ENCODE measurements at places on chromosomes 7 and 10. TPM values are rescaled to one million over a fixed set of nuclear protein-coding genes. Genes with fewer than 3 reads are reported as not detected.

Gene VGF
- not detected for polyA plus RNA-seq

Gene SKIDA1
- polyA plus RNA-seq = not detected

Gene RNLS
- polyA plus RNA-seq = 2.6 TPM

- DNase-seq = no peak
Observed at GRCh38 chr7:117133125-117133524, 179.8 kb downstream of the ST7 start.

Gene NPY4R2
- not detected for polyA plus RNA-seq

DNA sequence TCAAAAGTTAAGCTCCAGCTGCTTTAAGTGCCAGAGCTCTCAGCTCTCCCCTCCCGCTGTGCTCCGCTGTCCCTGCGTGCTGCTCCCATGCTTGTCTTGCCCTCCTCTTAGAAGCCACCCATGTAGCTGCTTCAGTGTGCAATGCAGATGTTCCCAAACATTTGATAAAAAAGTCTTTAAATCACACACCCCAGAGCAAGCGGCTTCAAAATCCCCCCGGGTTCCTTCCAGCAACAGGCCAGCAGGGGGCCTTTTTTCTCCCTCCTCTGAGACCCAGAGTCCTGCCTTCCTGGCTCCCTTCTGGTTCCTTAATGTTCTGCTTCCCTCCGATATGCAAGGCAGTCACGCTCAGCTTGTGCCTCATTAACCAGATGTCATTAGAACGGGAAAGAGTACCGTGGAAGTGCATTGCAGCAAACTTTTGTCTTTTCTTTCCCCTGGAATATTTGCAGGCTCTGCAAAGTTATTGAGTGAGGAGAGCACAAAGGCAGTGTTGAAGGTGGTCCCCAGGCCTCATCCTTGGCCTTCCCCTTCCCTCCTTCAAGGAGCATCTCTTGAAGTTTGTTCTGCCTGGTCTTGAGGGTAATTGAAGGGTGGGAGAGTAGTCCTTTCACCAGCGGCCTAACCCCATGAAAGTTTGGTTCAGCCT, 25.5 kb downstream of the LDB3 start:
- peak; percentile 35 for DNase-seq

GRCh38 chr10:109698086-109698485, 225.2 kb downstream of the XPNPEP1 start:
- no peak for DNase-seq

DNA sequence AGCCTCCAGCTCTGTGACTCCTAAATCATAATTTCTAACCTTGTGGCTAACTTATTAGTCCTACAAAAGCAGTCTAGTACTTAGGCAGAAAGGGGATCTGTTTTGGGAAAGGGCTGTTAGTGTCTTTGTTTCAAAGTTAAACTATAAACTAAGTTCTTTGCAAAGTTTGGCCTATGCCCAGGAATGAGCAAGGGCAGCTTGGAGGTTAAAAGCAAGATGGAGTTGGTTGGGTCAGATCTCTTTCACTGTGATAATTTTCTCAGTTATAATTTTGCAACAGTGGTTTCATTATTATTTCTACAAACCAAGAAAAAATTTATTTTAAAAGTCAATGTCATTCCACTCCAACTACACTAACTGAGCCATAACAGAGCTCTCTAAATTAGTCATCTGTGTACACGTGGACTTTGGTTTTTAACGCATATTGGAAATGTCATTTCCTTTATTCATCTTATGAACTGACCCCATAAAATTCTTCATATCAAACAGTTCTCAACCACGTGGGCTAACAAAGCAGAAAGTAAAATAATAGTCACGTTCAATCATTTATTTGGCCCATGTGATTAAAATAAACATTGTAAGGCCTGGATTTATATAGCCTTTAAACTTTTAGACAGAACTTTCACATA, 143.2 kb upstream of the C7orf33 start:
- DNase-seq = no peak

DNA sequence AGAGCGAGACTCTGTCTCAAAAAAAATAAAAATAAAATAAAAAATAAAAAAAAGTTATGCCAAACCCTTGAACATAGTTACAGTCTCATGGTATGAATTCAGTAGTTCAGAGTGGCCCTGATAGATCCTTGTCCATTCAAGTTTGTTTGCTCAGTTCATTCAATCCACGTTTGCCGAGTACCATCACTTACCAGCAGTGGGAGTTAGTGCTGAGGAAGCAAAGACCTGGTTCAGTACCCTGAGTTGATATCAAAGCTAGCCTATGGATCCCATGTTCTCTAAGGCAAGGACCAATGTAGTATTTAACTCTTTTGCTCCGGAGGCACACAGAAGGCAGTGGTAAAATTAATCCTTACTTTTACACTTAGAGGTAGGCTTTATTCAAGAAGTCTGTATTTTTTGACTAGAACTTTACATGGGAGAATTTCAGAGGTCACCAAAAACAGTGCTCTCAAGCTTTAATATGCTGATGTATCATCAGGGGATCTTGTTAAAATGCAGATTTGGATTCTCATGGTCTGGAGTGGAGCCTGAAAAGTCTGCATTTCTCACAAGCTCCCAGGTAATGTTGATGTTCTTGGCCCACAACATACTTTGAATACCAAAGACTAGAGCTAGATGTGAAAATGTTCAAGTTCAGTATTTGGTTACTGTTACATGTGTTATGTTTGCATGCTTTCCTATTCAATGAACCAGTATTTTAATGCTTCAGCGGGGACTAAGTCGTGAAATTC, 38.1 kb upstream of the HBP1 start:
- no peak for DNase-seq

GRCh38 chr7:78111386-78111785, 312.8 kb downstream of the PHTF2 start:
- no peak for DNase-seq

GRCh38 chr10:47379901-47380300, 4.2 kb downstream of the ZNF488 start:
- DNase-seq = no peak

DNA sequence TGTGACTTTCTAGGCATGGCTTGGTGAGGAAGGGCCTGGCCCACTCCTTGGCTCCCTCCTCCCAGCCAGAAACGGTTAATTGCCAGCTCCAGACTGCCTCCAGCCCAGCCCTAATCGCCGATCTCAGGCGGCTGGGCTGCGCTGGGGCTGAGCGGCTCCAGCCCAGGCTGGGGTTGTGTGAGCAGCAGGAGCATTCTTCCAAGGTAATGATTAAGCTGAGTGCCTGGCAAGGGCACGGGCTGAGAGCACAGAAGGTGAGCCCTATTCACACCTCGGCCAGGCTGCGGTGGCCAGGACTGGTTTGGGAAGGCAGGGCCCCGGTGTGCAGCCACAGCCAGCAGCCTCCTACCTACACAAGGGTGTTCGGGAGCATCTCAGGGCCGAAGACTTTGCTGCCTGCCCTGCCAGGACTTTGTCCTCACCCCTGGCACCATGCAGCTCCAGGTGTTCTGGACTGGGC, at the start of gene TMEM72:
Gene TMEM72, plus strand, starts transcription at position 257 of the 460 bp plus-strand sequence. Its CDS starts 176 bp downstream, at position 433.
- DNase-seq = no peak
